Activated CD4-positive, alpha-beta T cell treated with anti-CD3 and anti-CD28 coated beads for 36 hours (primary cell): ENCODE measurements at places on chromosomes 12 and 14. TPM values are rescaled to one million over a fixed set of nuclear protein-coding genes. Genes with fewer than 3 reads are reported as not detected.

Gene TPH2
- not detected for total RNA-seq

Gene UBE2N
- total RNA-seq: 186 TPM

Gene HOXC6
- total RNA-seq: not detected

Gene LMO3
- not detected for total RNA-seq

DNA sequence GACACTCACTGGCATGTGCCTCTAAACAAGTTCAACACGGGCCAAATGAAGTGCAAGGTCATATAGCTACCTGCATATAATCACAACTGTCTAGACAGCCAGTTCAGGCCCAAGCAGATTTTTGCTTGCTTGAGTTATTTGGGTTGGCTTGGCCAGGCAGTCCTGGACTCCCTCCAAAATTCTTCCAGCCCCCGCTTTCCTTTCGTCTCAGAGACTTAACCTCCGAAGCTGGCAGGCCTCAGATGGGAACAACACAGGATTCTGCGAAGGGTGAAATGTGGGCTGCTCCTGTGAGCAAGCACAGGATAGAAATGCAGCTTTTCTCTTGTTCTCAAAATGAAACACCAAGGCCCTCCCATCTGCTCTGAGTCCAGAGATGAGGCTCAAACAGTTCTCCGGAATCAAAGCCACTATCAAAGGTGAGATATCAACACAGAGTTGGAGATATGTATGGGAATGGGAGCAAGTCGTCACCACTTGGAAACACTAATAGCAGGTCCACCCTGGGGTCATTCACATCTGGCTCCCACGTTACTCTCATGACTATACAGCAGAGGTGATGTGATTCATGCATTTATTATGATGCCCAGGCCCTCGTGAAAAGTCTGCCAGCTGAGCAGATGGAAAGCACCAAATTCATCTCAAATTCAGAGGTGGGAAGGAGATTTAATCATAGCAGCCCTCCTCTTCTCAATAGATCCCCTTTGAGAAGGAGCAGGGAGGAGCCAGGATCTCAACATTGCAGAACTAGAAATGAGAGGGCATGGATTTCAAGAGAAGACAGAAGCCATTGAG, 389.8 kb downstream of the NUAK1 start:
- no peaks in the 10 kb centered on the region for H3K27me3 ChIP-seq
- DNase-seq: no peak
- no peaks in the 10 kb centered on the region for H3K36me3 ChIP-seq
- H3K4me1 ChIP-seq: no peaks in the 10 kb centered on the region
- H3K27ac ChIP-seq: no peak overlapping the region

DNA sequence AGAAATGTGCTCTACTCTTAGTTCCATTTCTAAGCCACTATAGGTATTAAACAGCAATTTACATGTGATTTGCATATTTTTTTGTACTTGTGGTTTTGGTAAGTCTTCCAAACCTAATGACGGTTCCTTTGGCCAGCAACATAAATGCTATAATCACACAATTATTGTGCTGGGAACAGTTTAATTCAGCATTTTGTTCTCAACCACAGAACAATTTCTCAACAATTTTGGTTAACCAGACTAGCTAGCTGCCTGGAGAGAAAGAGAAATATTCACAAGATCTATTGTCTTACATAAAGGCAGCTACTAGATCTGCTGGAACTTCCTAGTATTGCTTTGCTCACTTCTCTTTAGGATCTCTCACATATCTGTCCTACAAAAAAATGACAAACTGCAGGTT, 265.3 kb downstream of the SOX5 start:
- no peaks in the 10 kb centered on the region for H3K27me3 ChIP-seq
- no peaks in the 10 kb centered on the region for H3K4me1 ChIP-seq
- no peak overlapping the region for H3K4me3 ChIP-seq

- H3K27ac ChIP-seq: peak overlapping the region; percentile 90
- no peaks in the 10 kb centered on the region for H3K27me3 ChIP-seq
- peaks cover 53% of the 10 kb centered on the region for H3K4me1 ChIP-seq
- DNase-seq: peak; percentile 25
- H3K4me3 ChIP-seq: peak overlapping the region; percentile 50
These were observed 10.5 kb upstream of the C14orf93 start for GRCh38 chr14:23020143-23021128.

DNA sequence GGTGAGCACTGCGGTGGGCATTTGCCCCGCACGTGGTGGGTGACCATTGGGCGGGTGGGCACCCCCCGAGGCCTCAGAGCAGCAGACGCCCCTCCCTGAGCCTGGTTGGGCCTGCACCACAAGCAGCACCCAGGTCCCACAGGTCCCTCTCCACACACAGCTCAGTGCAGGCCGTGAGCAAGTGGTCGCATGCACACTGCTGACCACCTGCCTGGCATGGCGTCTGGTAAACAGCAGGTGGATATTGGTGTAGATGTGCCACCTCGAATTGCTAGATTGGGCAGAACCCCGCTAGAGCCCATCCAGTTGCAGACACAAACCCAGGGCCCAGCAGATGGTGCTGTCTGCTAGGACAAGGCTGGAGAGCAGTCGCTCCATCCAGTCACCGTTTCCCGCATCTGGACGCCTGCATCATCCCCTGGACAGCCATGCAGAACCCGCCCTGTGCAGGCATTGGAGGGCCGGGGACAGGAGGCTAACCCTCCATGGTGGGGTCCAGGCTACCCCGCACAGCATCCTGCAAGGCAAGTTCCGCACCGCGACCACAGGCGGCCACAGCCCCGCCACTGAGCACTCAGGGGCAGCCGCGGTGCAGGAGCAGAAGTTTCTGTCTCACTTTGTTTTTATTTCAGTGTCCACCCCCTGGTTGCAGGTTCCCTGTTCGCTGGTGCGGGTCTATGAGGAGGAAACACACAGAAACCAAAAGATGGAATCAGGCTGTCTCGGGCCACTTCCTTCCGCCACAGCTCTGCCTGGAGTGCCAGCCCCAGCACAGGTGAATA, 45.6 kb upstream of the RIMBP2 start:
- DNase-seq: peak; percentile 84
- H3K4me1 ChIP-seq: peaks cover 4% of the 10 kb centered on the region
- H3K27ac ChIP-seq: no peak overlapping the region

GRCh38 chr14:34857689-34858449, 17.3 kb downstream of the BAZ1A start:
- no peak overlapping the region for H3K4me3 ChIP-seq
- no peaks in the 10 kb centered on the region for H3K27me3 ChIP-seq
- H3K36me3 ChIP-seq: peaks cover 62% of the 10 kb centered on the region
- peak overlapping the region; percentile 74 for H3K27ac ChIP-seq

GRCh38 chr14:76232800-76233199, 81.1 kb downstream of the GPATCH2L start:
- H3K27ac ChIP-seq: no peak overlapping the region
- DNase-seq: no peak
- no peaks in the 10 kb centered on the region for H3K27me3 ChIP-seq
- peaks cover 22% of the 10 kb centered on the region for H3K36me3 ChIP-seq

DNA sequence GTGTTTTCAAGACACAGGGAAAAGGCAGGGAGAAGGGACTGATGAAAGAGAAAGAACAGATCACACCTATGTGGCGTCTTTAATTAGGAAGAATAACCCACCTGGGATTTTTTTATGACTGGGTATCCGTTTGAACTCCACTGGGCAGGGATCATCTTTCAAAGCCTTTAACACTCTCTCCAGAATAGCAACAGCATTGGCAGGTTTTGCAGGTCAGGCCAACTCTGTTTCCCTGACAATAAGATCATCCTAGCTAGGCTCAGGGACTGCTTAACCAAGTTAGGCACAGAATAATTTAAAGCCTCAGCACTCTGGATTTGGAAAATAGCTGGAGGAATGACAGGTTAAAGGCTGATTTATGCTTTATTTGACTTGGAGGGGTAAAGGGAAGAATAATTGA, 117.6 kb downstream of the SUDS3 start:
- H3K4me1 ChIP-seq: no peaks in the 10 kb centered on the region
- no peaks in the 10 kb centered on the region for H3K36me3 ChIP-seq
- no peak overlapping the region for H3K27ac ChIP-seq
- no peak overlapping the region for H3K4me3 ChIP-seq
- H3K27me3 ChIP-seq: peaks cover 9% of the 10 kb centered on the region

GRCh38 chr12:124359671-124360581, 65.0 kb downstream of the RFLNA start:
- no peaks in the 10 kb centered on the region for H3K4me1 ChIP-seq
- no peak overlapping the region for H3K27ac ChIP-seq
- no peak for DNase-seq
- peaks cover 17% of the 10 kb centered on the region for H3K36me3 ChIP-seq

DNA sequence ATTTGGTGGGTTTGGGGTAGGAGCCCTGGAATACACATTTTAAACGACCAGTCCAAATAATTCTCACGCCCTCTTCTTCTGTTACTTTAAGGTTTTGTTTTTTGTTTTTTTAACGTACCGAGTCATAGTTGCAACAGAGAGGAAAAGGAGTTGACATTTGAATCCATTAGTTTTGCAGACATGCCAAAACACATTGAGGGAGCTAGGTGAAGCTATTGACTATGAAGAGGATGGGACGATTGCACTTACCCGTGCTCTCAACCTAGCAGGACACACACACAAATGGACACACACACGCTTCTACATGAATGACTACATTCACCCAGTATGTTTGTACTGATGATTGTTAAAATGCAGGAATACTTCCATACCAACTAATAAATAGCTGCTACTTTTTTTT, 54.3 kb upstream of the CIT start:
- DNase-seq: no peak
- H3K4me1 ChIP-seq: no peaks in the 10 kb centered on the region
- H3K27me3 ChIP-seq: no peaks in the 10 kb centered on the region
- no peak overlapping the region for H3K4me3 ChIP-seq
- no peak overlapping the region for H3K27ac ChIP-seq

GRCh38 chr12:57845478-57846284, 848 bp downstream of the CTDSP2 start:
- H3K4me1 ChIP-seq: peaks cover 45% of the 10 kb centered on the region
- peak overlapping the region; percentile 78 for H3K4me3 ChIP-seq
- H3K36me3 ChIP-seq: no peaks in the 10 kb centered on the region
- peak; percentile 83 for DNase-seq

- no peaks in the 10 kb centered on the region for H3K27me3 ChIP-seq
- peak; percentile 66 for DNase-seq
- peak overlapping the region; percentile 82 for H3K27ac ChIP-seq
- H3K36me3 ChIP-seq: no peaks in the 10 kb centered on the region
- peaks cover 61% of the 10 kb centered on the region for H3K4me1 ChIP-seq
These were observed 25.1 kb upstream of the BATF start for GRCh38 chr14:75497191-75497590.

- no peak overlapping the region for H3K4me3 ChIP-seq
- peaks cover 11% of the 10 kb centered on the region for H3K27me3 ChIP-seq
- DNase-seq: no peak
- no peak overlapping the region for H3K27ac ChIP-seq
- no peaks in the 10 kb centered on the region for H3K36me3 ChIP-seq
These were observed 233.8 kb downstream of the CACNA1C start for GRCh38 chr12:2286461-2287131.

- no peaks in the 10 kb centered on the region for H3K27me3 ChIP-seq
- no peak overlapping the region for H3K27ac ChIP-seq
- no peaks in the 10 kb centered on the region for H3K4me1 ChIP-seq
- H3K36me3 ChIP-seq: no peaks in the 10 kb centered on the region
These were observed 477.5 kb upstream of the GARIN6 start for GRCh38 chr12:99170037-99170436.

DNA sequence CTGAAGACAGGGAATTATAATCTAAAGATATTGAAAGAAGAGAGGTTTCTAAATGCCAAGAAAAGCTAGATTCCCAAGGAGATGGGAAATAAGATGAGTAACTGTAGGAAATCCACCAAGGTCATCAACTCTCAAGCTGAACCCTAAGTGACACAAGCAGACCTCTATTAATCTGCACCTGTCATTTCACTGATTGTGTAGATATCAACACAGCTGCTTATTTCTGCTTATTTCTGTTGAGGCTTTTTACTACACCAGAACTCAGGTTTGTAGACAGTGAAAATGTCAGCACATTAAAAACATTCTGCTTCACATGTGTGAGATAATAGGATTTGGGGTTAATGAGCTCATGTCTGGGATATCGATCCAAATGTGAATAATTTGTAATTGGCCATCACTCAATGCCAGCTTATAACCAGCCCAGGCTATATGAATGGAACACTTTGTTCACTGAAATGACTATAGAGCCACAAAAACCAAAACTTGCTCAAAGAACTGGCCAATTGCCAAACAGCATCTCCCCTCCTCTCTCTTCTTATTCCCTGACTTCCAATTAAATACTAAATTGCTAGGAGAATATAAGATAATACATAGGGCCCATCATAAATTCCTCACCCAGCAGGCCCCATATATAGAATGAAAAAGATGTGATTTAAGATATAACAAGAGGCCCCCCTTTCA, 188.7 kb upstream of the ARID2 start:
- H3K36me3 ChIP-seq: no peaks in the 10 kb centered on the region
- peaks cover 10% of the 10 kb centered on the region for H3K27me3 ChIP-seq
- H3K27ac ChIP-seq: no peak overlapping the region
- peaks cover 4% of the 10 kb centered on the region for H3K4me1 ChIP-seq

GRCh38 chr14:90263748-90264449, 7.5 kb downstream of the PSMC1 start:
- H3K36me3 ChIP-seq: peaks cover 50% of the 10 kb centered on the region
- no peak for DNase-seq
- peak overlapping the region; percentile 71 for H3K27ac ChIP-seq
- peaks cover 5% of the 10 kb centered on the region for H3K4me1 ChIP-seq
- no peak overlapping the region for H3K4me3 ChIP-seq

DNA sequence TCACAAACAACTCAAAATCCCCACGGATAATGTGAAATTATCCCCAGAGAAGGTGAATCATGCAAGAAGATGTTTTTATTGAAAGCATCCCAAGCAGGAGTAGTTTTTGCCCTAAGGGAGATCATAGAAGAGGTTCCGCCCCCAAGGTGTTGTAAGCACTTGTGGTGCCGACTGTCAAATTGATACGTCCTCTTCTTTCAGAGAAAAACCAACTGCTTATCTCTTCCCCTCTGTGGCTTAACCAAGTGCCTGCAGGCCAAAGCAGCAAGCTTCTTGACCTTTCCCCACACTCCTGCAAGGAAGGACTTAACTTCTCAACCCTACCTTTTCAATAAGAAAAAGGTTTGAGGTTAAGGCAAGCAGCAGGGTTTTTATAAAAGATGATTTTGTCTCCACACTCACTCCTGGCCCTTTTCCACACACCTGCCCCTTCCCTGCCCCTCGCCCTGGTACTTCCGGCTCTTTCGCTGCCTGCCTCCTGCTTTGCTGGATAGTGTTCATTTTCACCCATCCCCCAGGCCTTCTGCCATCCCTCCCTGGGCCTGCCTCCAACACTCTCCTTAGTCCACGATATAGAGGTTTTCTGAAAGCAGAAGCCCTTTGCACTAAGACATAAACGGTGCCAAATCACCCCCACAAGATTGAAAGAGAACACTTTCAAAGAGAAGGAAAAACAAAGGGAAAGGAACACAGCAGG, 114.5 kb downstream of the EGLN3 start:
- H3K27me3 ChIP-seq: no peaks in the 10 kb centered on the region
- H3K27ac ChIP-seq: no peak overlapping the region
- DNase-seq: no peak
- no peak overlapping the region for H3K4me3 ChIP-seq
- H3K4me1 ChIP-seq: no peaks in the 10 kb centered on the region

DNA sequence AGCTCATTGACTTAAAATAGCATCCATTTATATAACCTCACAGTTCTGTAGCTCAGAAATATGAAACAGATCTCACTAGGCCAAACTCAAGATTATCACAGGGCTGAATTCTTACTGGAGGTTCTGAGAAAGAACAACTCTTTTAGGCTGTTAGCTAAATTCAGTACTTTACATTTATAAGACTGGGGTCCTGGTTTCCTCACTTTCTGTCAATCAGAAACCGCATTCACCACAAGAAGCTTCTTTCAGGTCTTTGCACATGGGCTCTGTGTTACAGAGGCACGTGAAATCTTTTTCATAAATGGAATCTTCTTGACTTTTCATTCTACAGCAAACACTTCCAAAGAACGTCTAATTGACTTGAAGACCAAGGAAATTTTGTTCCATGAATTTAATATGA, 876.3 kb upstream of the FOXG1 start:
- H3K36me3 ChIP-seq: no peaks in the 10 kb centered on the region
- H3K4me1 ChIP-seq: no peaks in the 10 kb centered on the region
- H3K4me3 ChIP-seq: no peak overlapping the region
- no peak for DNase-seq
- no peak overlapping the region for H3K27ac ChIP-seq
